AG04450 (cell line): ENCODE measurements at places on chromosomes 2 and 18. TPM values are rescaled to one million over a fixed set of nuclear protein-coding genes. Genes with fewer than 3 reads are reported as not detected.

GRCh38 chr2:65436169-65436823 lies 3.9 kb upstream of the SPRED2 start:
- peak; percentile 94 for DNase-seq

GRCh38 chr2:216829533-216829932 lies 30.3 kb downstream of the TNP1 start:
- no peak for DNase-seq

ROCK2 gene
- polyA plus RNA-seq = 21.9 and 28.2 TPM in 2 replicates

DNA sequence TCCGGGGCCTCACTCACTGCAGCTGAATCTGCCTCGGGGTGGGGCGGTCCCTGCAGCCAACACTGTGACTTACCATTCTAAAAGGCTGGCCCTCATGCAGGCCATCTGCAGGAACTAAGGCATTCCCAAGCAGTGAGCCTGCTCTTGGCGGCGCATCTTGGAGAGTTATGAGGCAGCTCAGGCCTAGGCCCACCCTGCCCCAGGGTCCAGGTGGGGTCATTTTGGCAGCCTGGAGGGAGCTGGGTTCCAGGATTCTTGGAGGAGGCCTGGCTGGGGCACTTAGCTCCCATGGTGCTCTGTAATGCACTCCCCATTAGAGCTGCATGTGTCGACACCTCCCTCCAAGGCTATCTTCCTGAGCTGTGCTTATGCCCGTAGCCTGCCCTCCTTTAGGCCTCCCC lies 14.8 kb upstream of the BIN1 start:
- DNase-seq = no peak

TBR1 gene
- not detected in 2 replicates for polyA plus RNA-seq
